ENCODE measurements at places on chromosomes 4 and X. TPM values are rescaled to one million over a fixed set of nuclear protein-coding genes. Genes with fewer than 3 reads are reported as not detected.

The MSX1 gene
- total RNA-seq = 18.7 TPM

The WDR19 gene
- 14.2 TPM for total RNA-seq

The APLN gene
- total RNA-seq = 0.34 TPM

The GPM6B gene
- 0.68 TPM for total RNA-seq

The SATL1 gene
- not detected for total RNA-seq

The TMEM31 gene
- total RNA-seq = not detected

The BEX5 gene
- 2.1 TPM for total RNA-seq

The PAGE1 gene
- 22.4 TPM for total RNA-seq
